Esophagus squamous epithelium (tissue), 5 donors: ENCODE measurements at places on chromosomes 7 and 10.

DNA sequence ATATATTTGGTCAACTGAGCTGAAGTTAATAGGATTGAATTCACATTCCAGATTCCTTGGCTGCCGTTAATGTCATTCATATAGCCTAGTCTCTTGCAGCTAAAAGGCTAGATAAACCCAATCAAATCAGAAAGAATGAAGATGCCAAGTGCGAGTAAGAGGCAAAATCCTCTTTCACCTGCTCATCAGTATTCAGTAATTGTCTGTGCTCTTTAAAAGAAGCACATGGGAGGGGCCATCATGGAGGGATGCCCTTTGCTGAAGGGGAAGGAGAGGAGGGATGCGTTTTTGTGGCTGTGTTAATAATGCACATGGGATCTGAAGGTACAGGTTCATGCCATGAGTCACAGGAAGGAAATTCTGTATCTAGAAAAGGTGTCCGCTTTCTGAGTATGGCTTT is 232.2 kb downstream of the TMEM178B start:
- no peak for DNase-seq

DNA sequence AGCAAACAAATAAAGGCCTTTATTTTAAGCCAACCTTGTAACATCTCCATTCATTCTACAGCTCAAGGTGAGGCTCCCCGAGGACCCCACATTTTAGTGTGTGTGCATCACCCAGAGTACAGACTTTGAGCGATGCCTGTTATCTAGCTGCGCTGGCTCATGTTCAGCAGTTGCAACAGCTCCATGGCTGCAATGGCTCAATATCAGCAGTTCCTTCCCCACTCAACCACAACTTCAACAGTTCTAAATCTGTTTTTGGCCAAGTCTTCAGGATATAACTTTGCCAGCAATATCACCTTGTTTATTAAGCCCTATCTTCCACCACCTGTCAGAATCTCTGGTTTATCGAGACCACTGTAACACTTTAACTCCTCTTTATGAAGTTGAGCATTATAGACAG is 95.8 kb downstream of the WNT2 start:
- no peak for DNase-seq

DNA sequence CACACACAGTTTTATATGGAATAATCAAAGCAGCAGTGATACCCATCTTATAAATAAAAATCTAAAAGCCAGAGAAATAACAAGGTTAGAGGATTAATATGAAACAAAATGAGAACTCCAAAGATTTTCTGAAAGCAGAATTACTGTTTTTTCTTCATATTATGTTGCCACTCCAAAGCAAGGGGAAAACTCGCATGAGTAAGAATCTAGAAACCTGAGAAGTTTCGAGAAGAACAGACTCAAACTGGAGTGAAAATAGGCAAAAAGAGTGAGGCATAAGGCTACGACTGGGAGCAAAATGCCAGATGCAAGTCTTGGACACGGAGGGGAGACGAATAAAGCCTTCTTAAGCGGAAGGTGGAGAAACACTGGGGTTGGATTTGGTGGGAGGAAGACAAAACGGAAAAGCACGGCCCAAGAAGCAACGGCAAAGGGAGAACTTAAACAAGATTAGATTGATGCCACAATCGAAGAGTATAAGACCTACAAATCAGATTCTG is 923 bp downstream of the TNPO3 start:
- DNase-seq, result no peak

DNA sequence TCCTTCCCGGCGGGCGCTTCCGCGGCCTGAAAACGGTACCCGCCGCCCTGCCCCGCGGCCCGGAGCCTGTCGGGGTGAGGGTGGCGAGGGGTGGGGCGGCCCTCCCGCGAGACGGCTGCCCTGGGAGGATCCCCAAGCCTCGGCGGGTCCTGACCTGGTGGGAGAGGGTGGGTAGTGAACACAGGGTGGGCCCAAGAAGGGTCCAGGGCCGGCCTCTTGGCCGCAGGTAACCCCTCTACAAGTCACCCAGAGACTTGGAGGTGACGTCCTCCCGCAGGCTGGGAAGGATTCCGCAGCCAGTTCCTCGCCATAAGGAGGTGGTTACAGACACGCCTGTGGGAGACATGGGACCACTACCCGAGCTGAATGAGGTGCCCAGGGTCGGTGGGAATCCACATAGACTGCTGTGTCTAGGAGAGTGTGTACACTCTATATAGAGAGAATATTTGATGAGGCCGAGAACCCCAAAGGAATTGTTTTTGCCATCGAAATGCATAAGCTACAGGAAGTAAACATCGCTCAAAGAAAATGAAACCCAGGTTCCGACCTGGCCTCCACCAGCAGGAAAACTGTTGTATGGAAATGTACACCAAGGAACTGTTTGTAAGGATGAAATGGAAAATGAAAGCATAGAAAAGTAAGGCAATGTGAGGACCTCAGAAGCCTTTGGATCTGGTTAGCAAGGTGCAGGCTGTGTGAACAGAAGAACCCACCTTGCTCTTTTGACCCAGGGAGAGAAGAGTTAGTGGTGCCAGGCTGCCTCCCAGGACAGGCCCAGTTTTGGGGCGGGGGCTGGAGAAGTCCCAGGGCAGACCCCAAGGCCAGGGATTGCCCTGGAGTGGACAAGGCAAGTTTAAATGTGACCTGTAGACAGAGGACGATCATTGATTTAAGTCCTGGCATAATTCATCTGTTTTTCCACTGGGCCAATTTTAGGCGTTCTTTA is 659 bp downstream of the OPTN start:
- no peak for DNase-seq

- no peak for DNase-seq
These were observed 53.1 kb downstream of the PTEN start for GRCh38 chr10:87916515-87916914.

- DNase-seq, result no peak
These were observed 174.8 kb upstream of the ANK3 start for GRCh38 chr10:60564475-60564874.

DNA sequence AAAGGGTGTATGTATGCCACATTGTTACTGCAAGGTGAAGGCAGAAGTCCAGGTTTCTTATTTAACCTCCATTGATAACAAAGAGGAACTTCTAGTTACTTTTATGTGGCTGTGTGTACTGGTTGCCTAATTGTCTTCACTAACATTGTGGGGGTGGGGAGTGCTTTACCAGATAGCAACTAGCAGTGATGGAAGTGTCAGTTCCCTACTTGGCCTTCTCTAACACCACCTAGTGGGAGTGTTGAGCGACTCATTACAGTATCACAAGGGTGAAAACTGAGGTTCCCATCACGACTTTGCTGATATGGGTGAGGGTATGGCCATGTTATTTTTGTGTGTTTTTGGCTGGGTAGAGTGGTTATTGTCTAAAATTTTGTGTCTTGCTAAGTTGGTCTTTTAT is 274.4 kb downstream of the THSD7A start:
- DNase-seq, result no peak

DNA sequence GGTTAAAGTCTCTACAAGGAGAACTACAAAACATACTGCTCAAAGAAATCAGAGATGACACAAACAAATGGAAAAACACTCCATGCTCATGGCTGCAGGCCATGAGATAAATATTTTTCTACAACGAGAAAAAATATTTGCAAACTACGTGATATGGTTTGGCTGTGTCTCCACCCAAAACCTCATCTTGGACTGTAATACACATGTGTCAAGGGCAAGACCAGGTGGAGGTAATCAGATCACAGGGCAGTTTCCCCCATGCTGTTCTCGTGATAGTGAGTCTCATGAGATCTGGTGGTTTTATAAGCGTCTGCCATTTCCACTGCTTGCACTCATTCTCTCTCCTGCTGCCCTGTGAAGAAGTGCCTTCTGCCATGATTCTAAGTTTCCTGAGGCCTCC is 57.8 kb downstream of the COA1 start:
- DNase-seq, result no peak

GRCh38 chr7:98685541-98685940 is 68.5 kb downstream of the NPTX2 start:
- DNase-seq, result no peak

GRCh38 chr7:132118641-132119040 is 457.6 kb downstream of the PLXNA4 start:
- DNase-seq, result no peak

GRCh38 chr10:70774810-70775678 is 10.1 kb downstream of the TBATA start:
- DNase-seq, result no peak

GRCh38 chr10:125010362-125010761 is 68.4 kb downstream of the ZRANB1 start:
- DNase-seq, result no peak

DNA sequence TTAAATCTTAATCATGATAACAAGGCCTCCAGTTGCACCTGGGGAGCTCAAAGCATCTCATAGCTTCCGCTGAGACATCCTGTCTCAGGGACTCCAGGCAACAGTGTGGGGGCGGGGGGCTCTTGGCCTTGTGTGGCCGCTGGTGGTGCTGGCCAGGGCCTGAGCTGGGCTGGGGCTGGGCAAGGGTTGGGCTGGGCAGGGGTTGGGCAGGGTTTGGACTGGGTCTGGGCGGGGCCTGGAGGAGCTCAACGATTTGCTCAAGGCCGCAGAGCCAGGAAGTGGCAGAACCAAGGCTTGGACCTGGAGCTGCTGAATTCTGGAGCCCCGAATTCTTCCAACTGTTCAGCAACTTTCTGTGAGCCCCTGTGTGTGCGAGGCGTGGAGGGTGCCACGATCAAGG is 37.9 kb upstream of the PSMG3 start:
- DNase-seq, result no peak

DNA sequence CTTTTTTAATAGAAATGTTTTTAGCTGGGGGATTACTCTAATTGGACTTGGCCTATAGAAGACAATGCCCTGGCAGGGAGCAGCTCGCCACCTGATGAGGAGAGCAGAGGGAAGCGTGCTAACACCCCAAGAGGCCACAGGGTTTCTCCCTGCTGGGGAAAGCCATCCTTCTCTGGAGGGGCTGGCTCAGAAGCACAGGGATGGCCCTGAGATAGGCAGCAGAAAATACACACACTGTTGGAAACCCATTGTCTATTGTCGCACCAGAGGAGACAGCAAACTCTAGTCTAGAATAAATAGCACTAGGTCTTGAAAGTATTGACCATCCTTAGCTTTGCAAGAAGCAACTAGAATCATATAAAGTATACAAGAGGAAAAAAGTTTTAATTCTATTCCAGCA is 5.4 kb downstream of the COBL start:
- no peak for DNase-seq
